ENCODE measurements at places on chromosomes 6 and 20.

DNA sequence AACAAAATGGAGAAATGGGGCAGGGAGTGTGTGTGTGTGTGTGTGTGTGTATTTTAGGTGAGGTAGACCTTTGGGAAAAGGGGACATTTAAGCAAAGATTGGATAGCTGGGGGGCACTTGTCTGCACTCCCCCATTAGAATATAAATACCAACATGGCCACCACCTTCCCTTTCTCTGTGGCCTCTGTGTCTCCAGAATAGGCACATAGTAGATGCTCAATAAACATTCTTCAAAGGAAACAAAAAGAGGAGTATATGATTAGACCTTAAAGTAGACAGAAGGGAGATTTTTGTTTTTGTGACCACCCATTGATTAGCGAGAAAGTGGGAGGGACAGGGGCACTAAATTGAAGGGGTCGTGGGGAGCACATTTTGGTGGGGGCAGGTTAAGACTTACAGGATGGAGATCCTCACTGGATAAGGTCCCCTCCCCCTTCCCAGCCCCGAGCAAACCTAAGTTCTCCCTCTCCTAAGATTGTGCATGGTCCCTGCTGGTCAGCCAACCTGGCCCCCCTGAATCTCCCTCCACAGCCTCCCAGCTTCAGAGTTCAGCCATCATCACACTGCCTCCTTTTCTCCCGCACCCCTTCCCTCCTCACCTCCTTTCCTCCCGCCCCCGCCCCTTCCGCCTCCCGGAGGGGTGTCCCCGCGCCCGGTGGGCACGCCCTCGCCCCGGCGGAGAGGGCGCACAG lies 514 bp upstream of the TSHZ2 start:
- no peak for DNase-seq

- no peak for DNase-seq
Measured at GRCh38 chr6:67252663-67253062, 1382.4 kb upstream of the ADGRB3 start.

- no peak for DNase-seq
Measured at GRCh38 chr20:51493346-51493791, 49.1 kb downstream of the NFATC2 start.

DNA sequence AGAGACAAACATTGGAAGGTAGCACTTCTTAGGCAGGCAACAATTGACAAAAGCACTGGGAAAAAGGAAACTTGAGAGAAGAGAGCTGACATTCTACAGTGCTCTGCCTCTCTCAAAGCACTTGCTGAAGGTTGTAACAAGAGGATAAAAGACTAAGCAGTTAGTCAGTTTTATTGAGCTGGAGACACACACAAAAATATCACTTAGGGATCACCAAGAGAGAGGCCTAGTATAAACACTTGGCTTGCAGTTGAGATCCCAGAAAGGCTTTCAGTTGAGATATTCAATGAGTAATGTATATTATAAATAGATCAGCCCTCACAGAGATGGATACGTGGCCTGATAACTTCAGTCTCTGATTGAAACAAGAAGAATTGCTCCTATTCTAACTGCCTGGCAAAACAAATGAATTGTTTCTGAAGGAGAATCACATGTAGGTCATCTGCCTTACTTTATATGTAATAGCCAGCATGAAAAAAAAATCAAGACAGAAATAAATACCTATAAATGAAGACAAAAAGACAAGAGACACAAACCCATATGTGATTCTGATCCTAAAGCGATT lies 747.2 kb upstream of the MAN1A1 start:
- no peak for DNase-seq

GRCh38 chr6:26295691-26296555 lies 69.1 kb upstream of the BTN3A2 start:
- DNase-seq: no peak

- no peak for DNase-seq
Measured at GRCh38 chr20:32828029-32828680, 8.4 kb downstream of the MAPRE1 start.

- no peak for DNase-seq
Measured at GRCh38 chr20:33009214-33010132, 2.0 kb downstream of the BPIFB2 start.

DNA sequence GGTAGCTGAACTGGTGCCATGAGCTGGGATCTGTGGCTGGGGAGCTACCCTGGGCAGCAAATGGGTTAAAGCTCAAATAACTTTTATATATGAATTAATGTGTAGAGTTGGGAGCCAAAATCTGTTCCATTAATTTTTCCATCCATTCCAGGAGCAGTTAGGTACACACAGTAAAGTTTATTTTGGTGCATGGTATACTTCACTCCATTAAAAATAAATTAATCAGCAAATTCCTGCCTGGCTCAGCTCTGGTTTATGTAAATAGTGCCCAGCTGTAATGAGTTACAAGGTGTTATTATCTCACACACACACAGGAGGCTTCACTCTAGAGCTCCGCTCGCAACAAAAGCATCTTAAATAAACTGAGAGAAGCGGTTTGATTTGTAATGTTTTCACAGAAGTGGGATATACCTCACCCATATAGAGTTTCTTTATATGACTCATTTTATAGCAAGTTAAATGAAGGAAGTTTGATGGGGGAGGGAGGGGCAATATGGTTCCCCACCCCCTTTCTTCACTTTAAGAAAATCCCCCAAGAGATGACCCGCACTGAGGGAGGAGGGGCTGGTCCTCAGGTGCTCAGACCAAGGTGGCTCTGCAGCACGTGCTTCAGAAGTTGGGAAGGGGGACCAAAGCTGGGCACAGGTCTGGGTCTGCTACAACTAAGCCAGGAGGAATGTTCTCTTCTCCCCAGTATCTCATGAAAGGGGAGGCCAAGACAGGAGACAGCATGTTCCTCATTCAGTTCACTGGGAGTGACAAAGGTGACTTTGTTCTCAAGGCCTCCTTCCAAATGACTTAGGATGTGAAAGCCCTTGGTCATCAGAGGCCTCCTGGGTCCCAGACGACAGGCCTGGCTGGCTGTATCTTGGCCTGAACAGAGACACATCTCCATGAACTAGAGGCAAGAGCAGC lies 10.5 kb upstream of the FAM83C start:
- DNase-seq: no peak

DNA sequence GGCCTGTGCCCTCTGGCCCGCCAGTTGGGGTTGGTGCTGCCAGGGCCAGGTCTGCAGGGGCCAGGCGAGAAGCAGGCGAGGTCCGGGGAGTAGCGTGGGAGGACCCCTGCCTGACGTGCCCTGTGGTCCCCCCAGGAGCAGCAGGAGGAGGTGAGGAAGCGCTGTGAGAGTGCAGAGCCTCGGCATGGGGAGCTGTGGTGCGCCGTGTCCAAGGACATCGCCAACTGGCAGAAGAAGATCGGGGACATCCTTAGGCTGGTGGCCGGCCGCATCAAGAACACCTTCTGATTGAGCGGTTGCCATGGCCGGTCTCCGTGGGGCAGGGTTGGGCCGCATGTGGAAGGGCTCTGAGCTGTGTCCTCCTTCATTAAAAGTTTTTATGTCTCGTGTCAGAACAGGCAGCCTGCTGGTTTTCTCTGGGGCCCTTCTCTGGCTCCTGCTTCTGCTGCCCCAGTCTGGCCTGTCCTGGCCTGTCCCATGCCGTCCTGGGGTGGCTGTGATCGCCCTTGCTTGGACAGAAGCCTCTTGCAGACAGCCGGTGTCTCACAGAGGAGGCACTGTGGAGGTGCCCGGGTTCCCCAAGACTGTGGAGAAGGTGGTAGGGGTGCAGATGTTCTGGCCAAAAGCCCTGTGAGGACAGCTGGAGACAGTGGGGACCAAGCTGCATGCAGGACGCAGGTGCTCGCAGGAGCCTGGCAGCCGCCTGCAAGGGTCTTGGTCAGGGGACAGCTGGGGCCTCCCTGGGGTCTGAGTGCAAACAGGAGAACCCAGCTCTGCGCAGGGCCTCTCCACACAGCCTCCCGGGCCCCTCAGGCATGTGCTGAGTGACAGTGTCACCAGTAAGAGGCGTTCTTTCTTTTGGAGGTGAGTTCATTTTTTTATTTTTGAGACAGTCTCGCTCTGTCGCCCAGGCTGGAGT lies 3.0 kb upstream of the C20orf204 start:
- DNase-seq: no peak

DNA sequence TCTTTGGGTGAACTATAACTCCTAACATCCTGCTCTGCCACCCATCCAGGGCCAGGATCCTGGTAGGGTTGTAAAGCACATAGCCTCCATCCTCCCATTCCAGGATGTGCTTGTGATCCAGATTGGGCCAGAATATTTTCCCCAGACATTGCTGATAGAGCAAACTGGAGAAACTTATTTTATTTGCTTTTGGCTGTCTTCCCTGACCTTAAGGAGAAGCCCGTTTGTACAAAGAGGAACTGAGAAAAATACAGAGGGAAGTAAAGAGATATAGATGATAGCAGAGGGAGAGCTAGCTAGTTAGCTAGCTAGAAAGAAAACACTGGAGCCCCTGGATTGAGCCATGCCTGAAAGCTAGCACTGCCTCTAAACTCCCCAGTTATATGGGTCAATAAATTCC lies 9.0 kb upstream of the HDAC2 start:
- no peak for DNase-seq

- no peak for DNase-seq
Measured at GRCh38 chr6:27872642-27873020, 39.6 kb downstream of the OR2B2 start.

- no peak for DNase-seq
Measured at GRCh38 chr6:134577998-134578397, 260.1 kb upstream of the SGK1 start.

DNA sequence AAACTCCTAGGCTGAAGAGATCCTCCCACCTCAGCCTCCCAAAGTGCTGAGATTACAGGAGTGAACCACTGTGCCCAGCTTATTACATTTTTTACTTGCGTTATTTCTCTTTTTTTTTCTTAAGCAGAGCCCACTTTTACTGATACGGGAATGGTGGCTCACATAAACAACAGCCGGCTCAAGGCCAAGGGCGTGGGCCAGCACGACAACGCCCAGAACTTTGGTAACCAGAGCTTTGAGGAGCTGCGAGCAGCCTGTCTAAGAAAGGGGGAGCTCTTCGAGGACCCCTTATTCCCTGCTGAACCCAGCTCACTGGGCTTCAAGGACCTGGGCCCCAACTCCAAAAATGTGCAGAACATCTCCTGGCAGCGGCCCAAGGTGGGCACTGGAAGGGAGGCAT lies 10.5 kb downstream of the CAPN11 start:
- DNase-seq: no peak

DNA sequence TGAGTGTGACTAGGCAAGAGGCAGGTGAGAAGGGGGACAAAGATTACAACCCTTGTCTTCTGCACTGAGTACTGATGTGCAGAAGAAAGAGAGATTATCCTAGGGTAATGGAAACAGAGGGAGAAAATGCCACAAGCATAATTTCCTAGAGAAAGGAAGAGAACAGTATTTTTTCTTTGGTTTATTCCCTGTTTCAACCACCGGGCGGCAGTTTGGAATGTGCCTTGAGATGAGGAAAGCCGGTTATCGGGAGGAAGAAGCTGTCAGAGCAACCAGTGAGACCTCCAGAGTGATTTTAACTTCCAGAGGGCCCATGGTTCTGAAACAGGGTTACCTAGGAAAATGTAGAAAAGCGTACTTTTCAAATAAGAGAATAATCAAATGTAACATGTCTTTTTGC lies 121.4 kb downstream of the REV3L start:
- no peak for DNase-seq

DNA sequence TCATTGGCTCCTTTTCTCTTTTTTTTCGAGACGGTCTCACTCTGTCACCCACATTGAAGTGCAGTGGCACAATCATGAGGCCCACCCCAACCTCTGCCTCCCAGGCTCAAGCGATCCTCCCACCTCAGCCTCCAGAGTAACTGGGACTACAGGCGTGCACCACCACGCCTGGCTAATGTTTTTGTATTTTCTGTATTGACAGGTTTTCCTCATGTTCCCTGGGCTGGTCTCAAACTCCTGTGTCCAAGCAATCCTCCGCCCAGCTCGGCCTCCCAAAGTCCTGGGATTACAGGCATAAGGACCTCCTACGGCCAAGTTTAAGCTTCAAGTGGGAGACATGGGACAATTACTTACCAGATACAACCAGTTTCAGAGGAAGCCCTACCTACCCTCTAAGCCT lies 9.4 kb upstream of the POU5F1 start:
- DNase-seq: no peak

GRCh38 chr6:77072694-77073409 lies 390.4 kb downstream of the HTR1B start:
- DNase-seq: no peak

- peak; percentile 39 for DNase-seq
Measured at GRCh38 chr6:136791296-136792094, 782 bp downstream of the MAP3K5 start.

- DNase-seq: no peak
Measured at GRCh38 chr6:93079061-93079460, 340.3 kb downstream of the EPHA7 start.

- no peak for DNase-seq
Measured at GRCh38 chr6:99819853-99820252, 174.2 kb downstream of the MCHR2 start.

DNA sequence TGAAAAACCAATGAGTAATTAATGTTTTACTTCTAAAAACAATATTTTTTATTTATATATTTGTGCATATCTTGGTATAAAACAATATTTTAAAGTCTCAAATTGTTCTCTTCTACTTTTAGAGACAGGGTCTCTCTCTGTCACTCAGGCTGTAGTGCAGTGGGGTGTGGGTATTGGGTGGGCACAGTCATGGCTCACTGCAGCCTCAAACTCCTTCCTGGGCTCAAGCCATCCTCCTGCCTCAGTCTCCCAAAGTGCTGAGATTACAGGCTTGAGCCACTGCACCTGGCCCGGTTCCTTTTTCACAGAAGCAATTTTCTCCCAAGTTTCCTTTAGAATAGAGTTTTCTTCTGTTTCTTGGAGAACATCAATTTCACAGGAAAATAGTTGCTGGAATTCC lies 102.8 kb downstream of the TMEM242 start:
- DNase-seq: no peak

DNA sequence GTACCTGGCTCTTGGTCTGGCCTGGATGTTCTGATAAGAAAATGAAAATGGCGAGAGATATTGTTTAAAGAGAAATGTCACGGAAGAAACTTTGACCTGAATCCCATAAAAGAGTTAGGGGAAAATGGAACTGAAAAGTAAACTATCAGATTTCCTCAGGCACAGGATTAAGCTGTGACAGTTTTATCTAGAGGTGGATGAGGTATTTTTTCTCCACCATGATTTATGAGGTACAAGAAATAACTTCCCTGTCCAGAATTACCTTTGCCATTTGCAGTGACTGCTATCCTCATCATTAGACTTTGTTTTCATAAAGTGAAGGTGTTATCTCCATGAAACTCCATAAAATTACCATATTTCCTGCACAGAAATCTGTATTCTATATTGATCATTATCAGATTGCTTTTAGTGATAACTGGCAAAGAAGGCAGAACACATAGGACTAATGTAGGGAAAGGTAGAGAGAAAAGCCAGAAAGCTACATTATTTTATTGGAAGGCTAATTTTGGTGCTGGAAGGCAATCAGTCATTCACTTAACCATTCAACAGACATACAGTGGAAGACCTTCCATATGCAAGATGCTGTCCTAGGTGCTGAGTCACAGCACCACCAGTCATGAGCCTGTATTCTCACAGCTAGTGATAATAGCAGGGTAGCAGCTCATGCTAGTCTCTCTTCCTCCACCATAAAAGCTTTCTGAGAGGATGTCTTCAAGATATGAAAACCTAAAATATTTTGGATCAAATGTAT lies 427.3 kb upstream of the CITED2 start:
- DNase-seq: no peak

GRCh38 chr6:24554474-24554873 lies 59.7 kb downstream of the ALDH5A1 start:
- DNase-seq: no peak
